ENCODE measurements at places on chromosomes 12 and 14. TPM values are rescaled to one million over a fixed set of nuclear protein-coding genes. Genes with fewer than 3 reads are reported as not detected.

The LGR5 gene
- not detected for total RNA-seq

The SLC7A7 gene
- total RNA-seq = 72.3 TPM

The TCL1B gene
- not detected for total RNA-seq

The ASPG gene
- total RNA-seq = 1.5 TPM

The RASSF9 gene
- total RNA-seq = 7.9 TPM

The CLEC4E gene
- total RNA-seq = 37.8 TPM

The CPNE6 gene
- total RNA-seq = not detected

- DNase-seq = no peak
Observed at GRCh38 chr14:67573228-67574010, 26.6 kb downstream of the PIGH start.

DNA sequence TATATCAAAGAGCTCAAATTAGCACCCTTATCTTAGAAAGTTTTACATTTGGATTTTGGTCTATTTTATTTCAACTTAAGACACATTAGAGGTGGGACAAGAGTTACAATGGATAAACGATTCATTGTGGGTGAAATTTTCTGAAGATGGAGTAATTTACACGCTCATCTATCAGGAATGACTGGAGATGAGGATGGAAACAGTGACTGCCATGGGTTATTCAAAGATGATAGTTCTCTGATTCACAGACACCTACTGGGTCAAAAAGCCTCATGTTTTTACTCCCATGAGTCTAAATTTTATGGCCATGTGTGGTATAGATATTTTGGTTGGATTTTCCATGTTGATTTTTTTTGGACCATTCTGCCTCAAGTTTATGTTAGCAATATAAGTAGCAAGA is 22.1 kb downstream of the SAMD4A start:
- no peak for DNase-seq

DNA sequence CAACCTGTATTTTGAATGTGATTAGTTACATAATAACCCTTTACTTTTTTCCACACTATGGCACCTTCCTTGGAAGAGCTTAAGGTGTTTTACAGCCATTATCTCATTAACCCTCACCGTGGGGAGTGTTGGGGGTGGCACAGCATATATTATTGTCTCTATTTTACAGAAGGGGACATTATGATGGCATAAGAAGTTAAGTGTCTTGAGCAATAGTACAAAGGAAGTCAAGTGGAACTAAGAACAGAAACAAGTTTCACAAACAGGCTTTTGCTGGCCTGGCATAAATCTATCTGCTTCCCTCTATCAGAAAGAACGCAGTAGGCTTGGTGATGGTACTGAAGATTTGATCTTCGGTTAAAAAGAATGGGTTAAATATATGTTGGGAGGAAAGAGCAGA is 169.7 kb upstream of the OTX2 start:
- no peak for DNase-seq

GRCh38 chr14:54730156-54730961 is 163.4 kb downstream of the SAMD4A start:
- DNase-seq = no peak

- DNase-seq = no peak
Observed at GRCh38 chr14:63493246-63493645, 49.9 kb downstream of the PPP2R5E start.

GRCh38 chr12:15863984-15864383 is 18.2 kb upstream of the STRAP start:
- no peak for DNase-seq

GRCh38 chr12:61999311-61999710 is 260.9 kb upstream of the USP15 start:
- DNase-seq = no peak

GRCh38 chr12:98771811-98772752 is 127.0 kb downstream of the APAF1 start:
- DNase-seq = no peak

- no peak for DNase-seq
Observed at GRCh38 chr12:66203820-66204219, 14.8 kb downstream of the IRAK3 start.

GRCh38 chr12:122250047-122250446 is 16.2 kb downstream of the VPS33A start:
- no peak for DNase-seq

- no peak for DNase-seq
Observed at GRCh38 chr14:100606687-100607610, 19.7 kb upstream of the BEGAIN start.

DNA sequence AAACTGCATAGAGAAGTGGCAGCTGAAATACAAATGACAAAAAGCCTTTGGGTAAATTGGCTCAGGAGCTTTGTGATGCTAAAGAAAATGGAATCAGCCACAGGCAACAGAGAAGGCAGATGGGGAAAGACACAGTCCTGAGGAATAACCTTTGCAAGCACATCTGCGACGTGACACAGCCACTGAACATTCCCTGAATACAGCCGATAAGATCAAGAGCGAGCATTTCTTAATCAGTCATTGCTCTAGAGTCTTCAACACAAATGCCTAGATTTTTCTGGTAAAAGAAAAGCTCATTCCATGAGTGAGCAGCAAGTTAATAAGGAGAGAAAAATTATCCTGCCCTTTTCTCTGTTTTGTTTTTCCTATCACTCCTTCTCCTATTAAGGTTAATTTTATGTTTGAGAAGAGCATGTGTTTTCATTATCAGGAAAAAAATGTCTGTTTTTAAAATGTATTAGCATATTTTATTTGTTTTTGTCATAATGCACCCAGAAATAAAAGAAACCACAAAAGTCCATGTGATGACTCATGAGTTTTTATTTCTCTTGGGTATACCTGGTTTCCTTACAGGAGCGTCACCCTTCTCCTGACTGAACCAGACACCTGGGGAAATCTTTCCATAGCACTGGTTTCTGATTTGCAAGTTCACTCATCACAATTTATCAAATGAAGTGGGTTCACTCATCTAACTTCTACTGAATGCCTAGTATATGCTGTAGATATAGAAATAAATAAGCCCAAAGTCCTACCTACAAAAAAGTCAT is 45.4 kb upstream of the PCED1B start:
- no peak for DNase-seq

GRCh38 chr12:118274066-118274465 is 98.6 kb downstream of the TAOK3 start:
- no peak for DNase-seq

All from omental fat pad (tissue), 4 donors.